ENCODE measurements at places on chromosomes 3 and 15.
A peak's percentile ranks its signal among the peaks of the same experiment; 100 is the strongest.

GRCh38 chr15:73540161-73540560 lies 93.0 kb downstream of the NPTN start:
- DNase-seq: no peak

DNA sequence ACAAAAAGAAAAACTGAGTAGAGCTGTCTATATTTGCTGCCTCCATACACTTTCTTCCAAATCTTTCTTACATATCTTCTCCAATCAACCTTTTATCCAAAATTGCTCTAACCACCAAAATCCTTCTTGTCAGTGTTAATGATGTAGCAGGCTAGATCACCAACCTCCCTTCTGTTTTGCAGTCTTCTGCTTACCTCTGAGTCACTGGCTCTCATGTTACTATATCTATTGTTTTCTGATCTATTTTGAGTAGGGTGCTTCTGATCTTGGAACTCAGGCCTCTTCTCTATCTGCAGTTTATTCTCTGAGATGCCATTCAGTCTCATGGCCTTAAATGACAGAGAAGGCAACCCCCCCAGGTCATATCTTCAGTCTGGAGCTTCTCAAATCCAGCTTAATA lies 26.3 kb upstream of the AADAC start:
- no peak for DNase-seq

DNA sequence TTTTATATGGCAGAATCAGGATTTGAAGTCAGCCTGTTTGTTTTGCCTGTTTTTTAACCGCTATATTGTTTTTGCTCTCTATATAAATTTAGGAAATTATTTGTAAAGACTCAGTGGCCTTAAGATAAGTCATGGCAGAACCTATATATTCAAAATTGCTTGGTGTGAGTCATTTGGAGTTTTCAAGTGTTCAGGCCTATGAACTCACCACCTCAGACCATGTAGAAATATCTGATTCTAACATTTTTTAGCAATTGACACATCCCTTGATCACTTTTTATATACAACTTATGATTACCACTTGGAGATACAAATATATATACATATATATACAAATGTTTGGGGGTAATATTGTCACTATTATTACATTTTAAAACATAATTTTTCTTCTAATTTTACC lies 95.7 kb downstream of the VGLL3 start:
- no peak for DNase-seq

DNA sequence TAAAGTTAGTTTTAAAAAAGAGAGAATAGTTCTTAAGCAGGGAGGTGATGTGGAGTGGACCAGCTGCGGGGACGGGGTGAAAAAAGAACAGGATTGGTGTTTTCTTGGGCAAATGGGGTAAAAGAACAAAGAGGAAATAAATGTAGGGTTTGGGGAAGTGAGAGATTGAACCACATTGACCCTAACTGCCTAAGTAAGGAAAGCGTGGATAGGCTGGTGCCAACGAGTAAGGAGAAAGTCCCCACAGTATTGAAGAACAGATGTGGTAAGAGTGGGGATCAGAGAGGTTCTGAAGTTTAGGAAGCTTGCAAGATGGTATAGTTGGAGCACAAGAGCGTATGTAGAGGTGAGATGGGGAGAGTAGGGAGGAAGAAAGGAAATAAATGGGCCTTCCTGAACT lies 17.0 kb downstream of the IREB2 start:
- DNase-seq: no peak

GRCh38 chr3:23294770-23295387 lies 91.8 kb downstream of the UBE2E2 start:
- no peak for DNase-seq

- no peak for DNase-seq
Measured at GRCh38 chr3:196707566-196707965, 4.5 kb downstream of the CEP19 start.

DNA sequence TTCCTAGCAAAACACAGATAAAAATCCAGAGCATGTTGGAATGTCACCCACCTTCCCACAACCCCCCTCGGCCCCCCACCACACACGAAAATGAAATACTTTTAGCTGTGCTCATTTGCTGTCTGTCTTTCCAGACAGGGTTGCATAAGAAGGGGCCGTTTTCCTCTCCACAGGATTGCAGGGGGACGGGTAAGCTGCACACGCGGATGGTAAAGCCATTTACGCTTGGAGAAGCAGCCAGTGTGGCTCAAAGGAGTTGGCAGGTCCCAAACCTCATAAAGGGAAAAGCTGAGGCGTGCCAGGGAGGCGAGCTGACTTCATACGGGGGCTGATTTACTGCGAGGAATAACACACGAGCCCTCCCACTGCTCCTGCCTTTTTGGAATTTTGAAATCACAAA lies 47.4 kb upstream of the ITGA11 start:
- DNase-seq: no peak

GRCh38 chr3:111763968-111764367 lies 95.1 kb upstream of the PHLDB2 start:
- no peak for DNase-seq

DNA sequence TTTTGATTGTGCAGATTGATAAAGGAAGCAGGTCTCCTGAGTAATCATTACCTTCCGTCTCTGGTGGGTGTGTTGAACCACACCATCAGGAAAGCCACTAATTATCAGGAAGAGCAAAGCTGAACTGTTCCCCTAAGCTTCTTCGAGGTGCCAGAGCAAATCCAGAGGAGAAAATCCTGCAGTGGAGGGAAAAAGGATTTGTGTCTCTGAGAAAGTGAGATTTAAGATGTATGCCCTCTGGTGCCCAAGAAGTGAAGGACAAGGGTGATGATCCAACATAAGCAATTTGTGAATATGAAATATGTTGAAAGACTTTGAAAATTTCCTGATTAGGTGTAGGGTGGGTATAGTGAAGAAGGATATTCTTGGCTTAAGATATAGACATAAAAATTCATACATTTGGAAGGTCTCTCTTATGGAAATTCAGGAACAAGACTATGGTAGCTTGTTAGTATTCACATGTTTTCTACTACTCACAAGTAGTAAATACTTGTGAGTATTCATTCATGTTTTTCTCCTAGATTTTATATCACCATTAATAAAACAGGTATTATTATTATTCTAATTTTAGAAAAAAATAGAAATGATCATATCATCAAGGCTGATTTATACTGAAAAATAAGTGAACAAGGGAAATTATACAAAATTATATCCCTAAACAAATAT lies 34.8 kb downstream of the COMMD2 start:
- DNase-seq: no peak

DNA sequence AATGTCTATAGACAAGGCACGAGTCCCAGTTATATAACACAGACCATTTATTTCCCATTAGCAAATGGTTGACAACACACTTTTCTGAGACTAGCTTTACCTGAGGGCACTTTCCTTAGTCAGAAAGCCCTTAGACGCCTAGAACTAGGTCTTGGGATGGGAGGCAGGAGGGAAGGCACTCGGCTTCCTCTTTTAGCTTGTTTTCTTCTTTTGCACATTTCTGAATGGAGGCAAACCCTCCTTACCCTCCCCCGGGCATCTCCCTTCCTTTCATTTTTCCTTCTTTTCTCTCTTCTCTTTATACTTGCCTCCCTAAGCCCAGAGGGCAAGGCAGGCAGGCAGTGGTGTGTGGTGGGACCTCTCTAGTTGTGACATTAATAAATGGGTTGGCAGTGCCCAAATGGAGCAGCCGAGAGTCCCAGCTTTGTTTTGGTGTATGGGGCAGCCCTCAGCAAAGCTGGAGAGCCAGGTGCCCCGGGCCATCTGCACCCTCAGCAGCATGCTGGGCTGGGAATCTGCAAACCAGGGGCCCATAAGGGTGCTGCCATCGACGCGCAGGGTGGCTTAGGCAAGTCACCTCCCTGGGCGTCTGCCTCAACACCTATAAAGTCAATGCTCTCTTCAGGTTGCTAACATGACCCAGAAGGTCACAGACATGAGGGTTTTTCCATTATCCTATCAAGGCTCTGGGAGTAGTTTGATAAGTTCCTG lies 21.1 kb upstream of the BCL2L10 start:
- DNase-seq: no peak

DNA sequence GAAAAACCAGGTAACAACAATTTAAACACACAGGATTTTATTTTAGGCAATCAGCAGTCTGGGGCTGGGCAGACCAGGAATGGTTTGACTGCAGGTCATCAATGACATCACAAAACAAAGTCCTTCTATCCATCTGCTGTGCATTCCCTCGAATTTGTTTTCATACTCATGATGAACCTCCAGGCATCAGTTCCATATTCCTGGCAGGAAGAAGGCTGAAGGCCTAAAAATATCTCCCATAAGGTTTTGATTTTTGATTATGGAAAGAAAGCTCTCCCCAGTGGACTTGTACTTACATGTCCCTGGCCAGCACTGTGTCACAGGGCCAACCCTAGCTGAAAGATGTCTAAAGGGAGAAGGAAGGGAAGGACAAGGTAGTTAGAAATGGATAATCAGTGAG lies 107.4 kb downstream of the PEAK1 start:
- DNase-seq: no peak

DNA sequence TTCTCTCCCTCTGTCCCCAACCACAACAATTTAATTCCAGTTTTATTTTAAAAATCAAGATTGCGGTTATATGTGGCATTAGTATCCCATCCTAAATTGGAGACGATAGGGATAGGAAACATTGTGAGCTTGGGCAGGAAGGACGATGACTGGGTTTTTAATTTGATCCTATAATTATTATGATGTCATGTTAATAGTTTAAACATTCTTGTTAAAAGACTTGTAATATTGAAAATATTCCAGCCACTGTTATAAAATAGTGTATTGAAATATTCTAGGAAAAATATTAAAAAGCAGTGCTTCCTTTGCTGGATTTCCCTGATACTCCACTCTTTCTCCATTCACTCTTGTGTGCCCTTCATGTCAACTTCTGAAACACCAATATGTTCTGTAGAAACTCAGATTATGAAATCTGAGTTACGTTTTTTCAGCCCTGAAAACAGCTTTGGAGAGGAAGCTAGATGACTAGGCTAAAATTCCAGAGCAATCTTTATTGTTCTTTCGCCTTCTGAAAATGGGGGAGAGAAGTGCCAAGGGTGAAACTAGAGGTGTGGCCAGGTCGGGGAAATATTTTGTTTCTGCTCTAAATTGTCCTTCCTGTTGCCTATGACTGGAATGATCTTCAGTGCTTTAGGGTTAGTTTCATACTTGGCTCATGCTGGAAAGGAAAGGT lies 46.1 kb upstream of the MAP3K13 start:
- DNase-seq: no peak

DNA sequence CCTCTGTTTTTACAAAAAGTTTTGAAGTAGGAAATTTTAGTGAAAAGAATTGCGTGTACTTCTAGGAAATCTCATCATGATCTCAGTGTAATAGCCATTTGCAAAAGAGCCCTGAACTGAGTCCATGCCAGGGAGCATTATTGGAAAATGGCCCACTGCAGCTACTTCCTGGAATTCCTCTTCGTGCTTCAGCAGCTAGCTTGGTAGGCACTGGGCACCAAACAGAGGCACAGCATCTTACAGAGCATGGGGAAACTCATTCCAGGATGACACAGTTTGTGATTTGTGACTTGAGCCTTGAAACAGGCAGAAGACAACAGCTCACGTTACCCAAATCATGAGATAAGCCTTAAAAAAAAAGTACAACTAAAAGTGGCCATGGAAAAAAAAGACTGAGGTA lies 179.1 kb downstream of the WDR72 start:
- no peak for DNase-seq

DNA sequence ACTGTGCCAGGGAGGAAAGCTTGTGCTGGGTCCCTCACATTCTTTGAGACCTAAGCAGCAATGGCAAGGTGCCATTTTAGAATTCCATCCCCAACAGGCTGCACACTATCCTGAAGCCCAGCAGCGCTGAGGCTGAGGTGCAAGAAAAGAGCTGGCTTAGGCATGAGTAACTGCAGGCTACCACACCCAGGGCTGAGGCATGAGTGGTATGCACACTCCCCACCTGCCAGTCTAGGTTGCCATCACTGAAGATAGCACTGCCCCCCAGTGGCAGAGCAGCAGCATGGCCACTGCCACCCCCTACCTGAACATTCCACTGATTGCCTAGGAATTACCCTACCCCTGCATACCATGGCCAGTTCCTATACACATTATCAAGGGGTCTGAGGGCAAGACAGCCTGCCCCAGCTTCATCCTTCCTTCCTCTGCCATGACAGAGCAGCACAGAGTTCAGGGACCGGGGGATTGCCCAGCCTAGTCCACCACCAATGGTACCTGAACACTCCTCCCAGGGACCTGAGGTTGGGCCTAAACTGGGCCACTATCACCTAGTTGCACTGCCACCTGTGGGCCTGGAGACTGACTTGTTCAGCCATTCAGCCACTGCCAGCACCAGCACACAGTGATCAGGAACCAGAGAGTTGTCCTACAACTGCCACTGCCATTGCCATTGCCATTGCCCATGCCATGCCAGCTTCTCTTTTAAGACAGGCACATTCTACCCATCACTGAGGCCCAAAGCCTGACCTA lies 129.8 kb downstream of the SATB1 start:
- no peak for DNase-seq

DNA sequence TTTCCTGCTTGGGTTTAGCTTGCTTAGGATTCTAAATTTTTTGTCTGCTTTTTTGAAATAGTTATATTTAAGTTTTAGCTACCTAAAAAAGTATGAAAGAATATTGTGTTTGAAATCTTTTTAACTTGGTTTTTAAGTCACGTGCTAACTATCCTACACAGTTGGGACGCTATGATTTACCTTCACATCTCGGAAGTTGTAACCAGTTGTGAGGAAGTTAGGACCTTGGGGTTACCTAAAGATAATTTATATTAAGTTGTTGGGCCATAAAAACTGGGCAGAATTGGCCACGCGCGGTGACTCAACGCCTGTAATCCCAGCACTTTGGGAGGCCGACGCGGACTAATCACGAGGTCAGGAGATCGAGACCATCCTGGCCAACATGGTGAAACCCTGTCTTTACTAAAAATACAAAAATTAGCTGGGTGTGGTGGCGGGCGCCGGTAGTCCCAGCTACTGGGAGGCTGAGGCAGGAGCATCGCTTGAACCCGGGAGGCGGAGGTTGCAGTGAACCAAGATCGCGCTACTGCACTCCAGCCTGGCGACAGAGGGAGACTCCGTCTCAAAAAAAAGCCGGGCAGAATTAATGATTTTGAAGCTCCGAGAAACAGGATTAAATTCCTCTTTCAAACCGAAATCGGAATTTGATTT lies 1.0 kb downstream of the ZFAND6 start:
- DNase-seq: peak; percentile 5

DNA sequence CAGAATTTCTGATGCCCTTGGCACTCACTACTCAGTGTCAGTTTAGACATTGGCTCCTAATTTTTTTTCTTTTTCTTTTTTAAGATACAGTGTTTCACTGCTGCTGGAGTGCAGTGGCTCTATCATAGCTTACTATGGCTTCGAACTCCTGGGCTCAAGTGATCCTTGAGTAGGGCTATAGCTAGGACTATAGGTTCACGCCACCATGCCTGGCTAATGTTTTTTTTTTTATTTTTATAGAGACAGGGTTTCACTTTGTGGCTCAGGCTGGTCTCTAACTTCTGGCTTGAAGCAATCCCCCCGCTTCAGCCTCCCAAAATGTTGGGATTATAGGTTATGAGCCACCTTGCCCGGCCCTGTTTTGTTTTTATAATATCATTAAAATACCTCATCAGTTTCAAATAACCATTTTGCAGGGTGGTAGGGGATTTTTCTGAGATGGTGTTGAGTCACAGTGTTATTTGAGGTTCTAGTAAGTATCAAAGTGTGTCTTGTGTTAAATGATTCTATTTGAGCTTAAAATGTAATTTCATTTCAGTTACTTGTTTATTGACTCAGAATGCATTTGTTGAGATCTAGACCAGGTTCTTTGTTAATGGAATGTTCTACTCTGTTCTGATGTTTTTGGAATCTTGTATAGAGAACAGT lies 7.0 kb downstream of the FNDC3B start:
- no peak for DNase-seq
